ENCODE measurements at places on chromosomes 12 and 14.

DNA sequence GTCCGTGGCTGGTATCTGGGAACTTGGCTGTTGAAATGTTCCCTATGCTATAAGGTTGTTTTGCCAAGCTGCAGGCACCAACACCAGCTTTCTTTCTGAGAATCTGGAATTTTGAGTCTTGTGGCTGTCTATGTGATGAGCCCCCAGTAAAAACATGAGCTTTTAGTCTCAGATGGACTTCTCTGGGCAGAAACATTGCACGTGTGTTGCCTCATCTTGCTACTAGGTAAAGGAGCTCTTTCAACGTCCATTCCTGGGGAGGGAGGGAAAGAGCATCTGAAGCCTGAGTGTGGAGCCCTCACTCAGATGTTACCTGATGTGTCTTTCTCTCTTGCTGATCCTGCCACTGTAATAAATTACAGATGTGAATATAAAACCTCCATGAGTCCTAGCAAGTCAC lies 183.8 kb upstream of the LHX5 start:
- no peak for DNase-seq

DNA sequence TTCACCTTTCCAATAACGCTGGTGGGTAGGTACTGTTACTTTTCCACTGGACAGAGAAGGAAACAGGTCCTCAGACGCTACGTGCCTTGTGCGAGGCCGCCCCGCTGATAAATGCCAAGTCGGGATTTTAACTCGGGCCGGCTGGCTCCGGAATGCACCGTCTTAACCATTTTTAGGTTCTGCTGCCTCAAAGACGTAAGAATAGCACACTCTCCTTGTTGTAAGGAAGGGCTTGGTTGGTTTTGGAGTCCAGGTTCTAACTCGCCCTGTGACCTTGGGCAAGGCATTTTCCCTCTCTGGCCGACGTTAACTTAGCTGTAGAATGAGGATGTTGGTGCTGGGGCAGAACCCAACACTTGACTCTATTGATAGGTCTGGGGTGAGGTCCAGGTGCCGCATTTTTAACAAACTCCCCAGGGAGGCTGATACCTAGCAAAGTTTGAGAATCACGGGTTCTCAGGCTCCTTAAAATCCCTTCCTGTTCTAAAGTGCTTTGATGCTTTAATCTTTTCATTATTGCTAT lies 814 bp downstream of the ANKRD13A start:
- no peak for DNase-seq

GRCh38 chr12:120115692-120116440 lies 687 bp downstream of the RAB35 start:
- DNase-seq: no peak

- no peak for DNase-seq
Observed at GRCh38 chr14:64438181-64438841, 27.0 kb upstream of the AKAP5 start.

Measured in stimulated activated CD4-positive, alpha-beta T cell treated with anti-CD3 and anti-CD28 coated beads, Interleukin-4, amount 100 ng/mL, for 48 hours (primary cell).